ENCODE measurements at places on chromosomes 16 and 17. TPM values are rescaled to one million over a fixed set of nuclear protein-coding genes. Genes with fewer than 3 reads are reported as not detected.

GRCh38 chr16:22843856-22844255 is 29.9 kb downstream of the HS3ST2 start:
- no peak for DNase-seq

DNA sequence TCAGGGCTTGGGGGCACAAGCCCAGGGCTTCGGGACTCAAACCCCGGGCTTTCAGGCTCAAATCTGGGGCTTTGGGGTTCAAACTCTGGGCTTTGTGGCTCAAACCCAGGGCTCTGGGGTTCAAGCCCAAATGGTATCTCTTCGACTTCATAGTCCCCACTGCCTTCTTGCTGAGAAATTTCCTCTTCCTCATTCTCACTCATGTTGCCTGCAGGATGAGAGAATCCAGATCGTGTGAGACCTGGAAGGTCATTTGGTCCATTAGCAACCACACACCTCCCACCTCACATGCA is 576 bp downstream of the ZNF768 start:
- no peak for DNase-seq

Gene HBQ1
- total RNA-seq, result 1.3 TPM

Gene ABCA9
- total RNA-seq, result not detected

Gene PPY
- total RNA-seq, result not detected
